Activated CD8-positive, alpha-beta memory T cell treated with anti-CD3 and anti-CD28 coated beads, Interleukin-2, amount 10 ng/mL, durations not matched to agents 7 days and 5 days (primary cell): ENCODE measurements at places on chromosomes 4 and X.
A peak's percentile ranks its signal among the peaks of the same experiment; 100 is the strongest.

- no peak for DNase-seq
Measured at GRCh38 chr4:271492-272103, 33.7 kb downstream of the ZNF732 start.

DNA sequence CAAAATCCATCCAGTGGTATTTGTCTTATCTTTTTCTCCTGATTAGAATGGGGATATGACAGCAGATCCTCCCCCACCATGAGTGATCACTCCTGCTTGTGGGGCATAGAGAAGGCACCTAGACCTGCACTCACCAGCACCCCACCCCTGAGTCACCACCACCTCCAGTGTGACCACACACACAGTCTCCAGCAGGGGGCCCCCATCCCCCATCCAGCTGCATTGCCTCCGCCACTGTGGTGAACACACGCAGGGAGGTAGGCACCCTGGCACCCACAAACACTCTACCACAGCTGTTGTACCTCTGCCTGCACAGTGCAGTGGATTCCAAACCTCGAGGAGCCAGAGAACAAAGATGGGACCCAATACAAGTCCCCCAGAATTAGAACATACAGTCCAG is 9.0 kb upstream of the MAGEA8 start:
- peak; percentile 81 for DNase-seq

DNA sequence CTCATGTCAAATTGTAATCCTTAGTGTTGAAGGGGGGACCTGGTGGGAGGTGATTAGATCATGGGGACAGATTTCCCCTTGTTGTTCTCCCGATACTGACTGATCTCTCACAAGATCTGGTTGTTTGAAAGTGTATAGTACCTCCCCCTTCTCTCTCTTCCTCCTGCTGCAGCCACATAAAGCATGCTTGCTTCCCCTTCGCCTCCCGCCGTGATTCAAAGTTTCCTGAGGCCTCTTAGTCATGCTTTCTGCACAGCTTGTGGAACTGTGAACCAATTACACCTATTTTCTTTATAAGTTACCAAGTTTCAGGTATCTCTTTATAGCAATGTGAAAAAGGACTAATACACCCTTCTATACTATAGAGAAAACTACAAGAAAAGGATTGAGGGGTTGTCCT is 1170.5 kb upstream of the AGA start:
- no peak for DNase-seq

DNA sequence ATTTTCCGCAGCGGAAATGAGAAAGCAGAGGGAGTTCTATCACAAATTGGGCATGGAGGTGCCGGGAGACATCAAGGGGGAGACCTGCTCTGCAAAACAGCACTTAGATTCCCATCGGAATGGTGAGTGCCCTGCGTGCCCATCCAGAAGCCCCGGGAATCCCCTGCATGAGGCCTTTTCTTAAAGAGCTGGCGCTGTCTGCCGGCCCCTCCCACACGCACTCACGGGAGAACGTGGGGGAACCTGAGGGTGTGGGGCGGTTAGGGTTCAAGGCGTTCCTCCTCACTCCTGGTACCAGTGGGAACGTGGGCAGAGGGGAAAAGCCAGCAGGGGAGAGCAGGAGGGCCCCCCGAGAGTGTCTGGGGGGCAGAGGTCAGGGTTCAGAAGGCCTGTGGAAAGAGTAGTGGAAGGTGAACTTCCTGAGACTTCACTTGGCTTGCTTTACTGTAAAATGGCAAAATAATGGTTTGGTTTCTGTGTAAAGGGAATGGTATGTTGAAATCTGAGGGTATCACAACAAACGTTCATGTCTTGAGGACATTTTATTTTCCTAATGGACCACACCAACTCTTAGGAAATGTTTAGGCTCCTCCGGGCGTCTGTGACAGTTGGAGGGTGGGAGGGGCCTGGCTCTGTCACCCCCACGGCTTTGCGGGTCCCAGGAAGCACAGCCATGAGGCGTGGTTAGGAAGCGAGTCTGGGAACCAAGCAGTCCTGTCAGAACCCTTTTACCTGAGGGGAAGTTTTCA is 38.0 kb downstream of the PCGF3 start:
- no peak for DNase-seq

- no peak for DNase-seq
Measured at GRCh38 chr4:140211693-140212092, 57.7 kb upstream of the MAML3 start.

DNA sequence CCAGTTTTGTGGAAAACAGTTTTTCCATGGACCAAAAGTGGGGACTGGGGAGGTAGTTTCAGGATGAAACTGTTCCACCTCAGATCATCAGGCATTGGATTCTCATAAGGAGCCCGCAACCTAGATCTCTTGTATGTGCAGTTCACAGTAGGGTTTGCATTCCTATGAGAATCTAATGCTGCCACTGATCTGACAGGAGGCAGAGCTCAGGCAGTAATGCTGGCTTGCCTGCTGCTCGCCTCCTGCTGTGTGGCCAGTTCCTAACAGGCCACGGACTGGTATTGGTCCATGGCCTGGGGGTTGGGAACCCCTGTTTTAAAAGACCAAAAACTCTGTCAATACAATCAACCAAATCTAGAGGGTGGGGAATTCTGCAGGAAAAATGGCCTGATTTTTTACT is 100.0 kb upstream of the EOLA2 start:
- DNase-seq, result no peak

- DNase-seq, result no peak
Measured at GRCh38 chr4:144894573-144894972, 203.4 kb downstream of the ANAPC10 start.

GRCh38 chr4:176380352-176381157 is 60.8 kb downstream of the SPCS3 start:
- DNase-seq, result no peak

GRCh38 chr4:38275331-38276100 is 315.3 kb downstream of the PTTG2 start:
- no peak for DNase-seq

DNA sequence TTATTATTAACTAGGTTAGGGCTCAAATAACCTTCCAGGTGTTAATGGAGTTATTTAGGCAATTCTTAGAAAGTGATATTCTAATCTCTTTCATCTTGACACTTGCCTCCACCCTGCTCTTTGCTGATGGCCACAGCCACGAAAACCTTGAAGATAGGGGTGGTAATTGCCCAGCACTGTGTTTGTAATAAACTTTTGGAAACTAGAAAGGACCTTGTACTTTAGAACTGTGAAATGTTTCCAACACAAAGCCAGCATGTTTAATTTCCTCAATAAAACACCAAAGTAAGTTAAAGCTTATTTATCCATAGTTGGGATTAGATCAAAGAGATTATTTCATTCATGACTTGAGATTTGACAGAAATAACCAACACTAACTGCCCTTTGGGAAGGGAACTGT is 78.3 kb downstream of the MAOA start:
- no peak for DNase-seq

DNA sequence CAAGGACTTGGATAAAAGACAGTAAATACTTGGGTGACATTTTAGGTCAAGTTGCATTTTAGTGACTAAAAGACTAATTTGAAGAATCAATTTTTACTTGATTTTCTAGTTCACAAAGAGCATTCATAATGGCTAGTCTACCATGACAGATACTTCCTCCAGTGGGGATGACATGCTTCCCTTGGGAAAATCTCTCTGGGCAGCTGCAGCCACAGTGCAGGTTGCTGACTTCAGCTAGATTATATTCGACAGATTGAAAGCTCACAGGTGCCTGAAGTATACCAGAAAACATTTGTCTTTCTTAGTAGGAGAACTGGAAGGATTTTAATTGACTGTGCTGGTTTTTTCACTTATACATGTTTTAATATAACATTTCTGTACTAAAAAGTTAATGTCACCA is 209.6 kb upstream of the MAGEB2 start:
- DNase-seq, result no peak

- DNase-seq, result no peak
Measured at GRCh38 chr4:73245955-73246354, 12.6 kb downstream of the ANKRD17 start.

GRCh38 chr4:13527981-13528820 is 16.1 kb downstream of the NKX3-2 start:
- no peak for DNase-seq

GRCh38 chr4:38949411-38950051 is 81.9 kb downstream of the FAM114A1 start:
- peak; percentile 81 for DNase-seq

DNA sequence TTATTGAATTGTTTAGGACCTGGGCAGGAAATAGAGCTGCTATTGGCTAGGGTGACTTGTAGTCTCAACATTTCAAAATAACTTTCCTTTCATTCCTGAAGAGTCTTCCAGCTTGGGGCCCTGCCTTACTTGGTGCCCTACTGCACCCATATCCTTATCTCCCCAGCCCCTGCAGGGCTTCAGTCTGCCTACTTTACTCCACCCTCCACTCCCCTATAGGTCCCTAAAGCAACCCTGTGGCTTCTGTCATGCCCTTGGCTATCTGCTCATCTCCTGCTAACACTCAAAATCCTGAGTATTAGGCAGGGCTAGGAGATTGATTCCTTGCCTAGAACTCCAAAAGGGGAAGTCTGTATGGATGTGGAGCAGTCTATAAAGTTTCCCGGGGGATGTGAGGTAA is 57.6 kb upstream of the PRKG2 start:
- no peak for DNase-seq

DNA sequence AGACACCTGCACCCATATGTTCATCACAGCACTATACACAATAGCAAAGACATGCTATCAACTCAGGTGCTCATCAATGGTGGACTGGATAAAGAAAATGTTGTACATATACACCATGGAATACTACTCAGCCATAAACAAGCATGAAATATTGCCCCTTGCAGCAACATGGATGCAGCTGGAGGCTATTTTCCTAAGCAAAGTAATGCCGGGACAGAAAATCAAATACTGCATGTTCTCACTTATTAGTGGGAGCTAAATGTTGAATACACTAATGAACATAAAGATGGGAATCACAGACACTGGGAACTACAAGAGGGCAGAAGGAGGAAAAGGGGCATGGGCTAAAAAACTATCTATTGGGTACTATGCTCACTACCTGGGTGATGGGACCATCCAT is 278.5 kb downstream of the GPC3 start:
- DNase-seq, result no peak

DNA sequence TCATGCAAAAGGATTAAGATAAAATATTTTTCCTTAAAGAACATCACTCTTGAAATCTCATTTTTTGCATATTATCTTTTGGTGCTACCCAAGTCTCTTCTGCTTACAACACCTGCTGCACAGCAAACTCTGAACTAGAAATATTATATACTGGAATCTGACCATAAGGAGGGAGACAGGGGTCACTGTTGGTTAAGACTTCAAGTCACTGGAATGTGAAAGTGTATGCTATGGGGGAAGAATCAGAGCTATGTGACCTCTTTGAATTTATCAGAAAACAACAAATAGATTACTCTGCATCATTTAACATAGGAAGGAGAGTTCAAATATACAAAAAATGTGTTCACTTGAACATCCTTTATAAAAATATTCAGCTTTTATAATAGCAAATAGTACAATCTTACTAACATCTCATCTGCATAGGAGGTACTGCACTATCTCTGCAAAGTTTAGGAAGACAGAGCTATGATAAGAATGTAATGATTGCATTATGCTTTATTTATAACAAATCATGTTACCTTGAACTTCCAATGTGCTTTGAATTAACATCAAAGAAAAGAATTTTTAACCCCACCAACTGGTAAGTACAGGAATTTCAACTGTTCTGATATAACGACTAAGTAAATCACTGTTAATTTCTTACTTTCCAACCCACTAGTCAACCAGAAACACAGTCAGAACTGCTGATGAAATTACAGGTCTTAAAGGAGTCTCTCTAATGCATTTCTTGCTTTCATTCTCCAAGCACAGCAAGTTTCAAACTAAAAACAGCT is 69.8 kb downstream of the ZNF827 start:
- DNase-seq, result no peak

- no peak for DNase-seq
Measured at GRCh38 chrX:73965833-73966232, 338.1 kb upstream of the ZCCHC13 start.

DNA sequence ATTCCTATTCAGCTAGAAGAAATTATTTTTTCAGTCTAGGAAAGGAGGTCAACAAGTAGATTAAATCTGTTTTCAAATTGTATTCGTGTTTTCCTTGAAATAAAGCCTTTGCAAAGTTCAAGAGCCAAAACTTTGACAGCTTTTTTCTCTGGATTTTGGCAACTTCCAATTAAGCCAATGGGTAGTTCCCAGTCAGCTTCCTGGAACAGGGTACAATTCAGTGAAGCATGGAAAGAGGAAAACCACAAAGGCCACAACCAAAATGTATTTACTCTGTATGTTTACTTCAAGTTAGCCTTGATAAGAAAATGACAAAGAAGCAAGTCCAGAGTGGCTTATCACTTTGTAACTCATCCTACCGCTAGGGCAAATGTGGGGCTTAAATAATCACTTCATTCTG is 188.6 kb downstream of the COMMD8 start:
- no peak for DNase-seq

DNA sequence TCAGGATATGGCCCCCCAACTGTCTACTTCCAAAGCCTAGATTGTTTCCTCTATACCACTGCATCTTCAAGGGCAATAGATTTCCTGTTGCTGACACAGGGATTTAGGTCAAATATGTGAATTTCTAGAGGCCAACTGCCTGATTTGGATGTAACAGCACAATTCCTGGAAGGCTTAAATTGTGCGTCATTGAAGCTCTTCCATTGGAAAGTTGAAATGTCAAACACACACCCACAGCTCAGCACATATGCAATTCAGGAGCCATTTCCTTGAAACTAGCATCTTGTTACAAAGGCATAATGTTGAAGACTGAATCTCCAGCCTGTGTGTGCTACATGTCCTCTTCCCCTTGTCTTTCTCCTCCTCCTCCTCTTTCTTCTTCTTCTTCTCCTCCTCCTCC is 158.6 kb downstream of the STK32B start:
- no peak for DNase-seq

DNA sequence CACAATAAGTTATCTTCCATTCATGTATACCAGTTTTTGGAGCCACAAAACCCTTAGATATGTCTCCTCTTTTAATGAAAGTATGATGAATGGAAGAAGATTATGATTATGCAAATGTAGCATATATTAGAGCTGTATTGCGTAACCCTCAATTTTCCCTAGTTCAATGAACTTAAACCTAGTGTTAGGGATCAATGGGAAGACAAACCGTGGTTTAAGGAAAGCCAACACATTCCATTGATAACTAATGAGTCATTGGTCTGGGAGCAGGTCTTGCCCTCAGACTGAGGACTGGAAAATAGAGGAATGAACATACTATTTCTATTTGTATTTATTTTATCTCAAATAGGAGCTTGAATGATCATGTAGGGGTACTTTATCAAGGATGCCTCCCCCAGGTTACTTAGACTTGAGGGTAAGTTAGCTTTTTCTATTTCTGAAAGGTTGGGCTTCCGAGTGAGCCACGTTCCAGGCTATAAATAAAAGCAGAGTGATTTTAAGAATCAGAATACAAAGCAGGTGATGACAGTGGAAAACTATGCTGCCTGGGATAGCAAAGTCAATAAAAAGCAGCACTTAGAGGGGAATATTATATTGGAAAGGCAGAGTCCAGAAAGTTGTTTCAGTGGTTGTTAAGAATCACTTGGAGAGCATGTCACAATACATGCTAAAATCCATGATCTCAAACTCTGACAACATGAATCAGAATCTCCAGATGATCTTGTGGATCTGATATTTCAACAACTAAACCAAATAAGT is 356.0 kb downstream of the ADAM29 start:
- DNase-seq, result no peak

GRCh38 chr4:168667921-168668320 is 171.1 kb downstream of the PALLD start:
- DNase-seq, result no peak
